CD4-positive, alpha-beta T cell treated with Interleukin-12 subunit alpha and Interleukin-12 subunit beta, for 1 hour (primary cell): ENCODE measurements at places on chromosomes 11 and 22.

GRCh38 chr11:115608976-115609375, 104.8 kb upstream of the CADM1 start:
- DNase-seq: no peak

DNA sequence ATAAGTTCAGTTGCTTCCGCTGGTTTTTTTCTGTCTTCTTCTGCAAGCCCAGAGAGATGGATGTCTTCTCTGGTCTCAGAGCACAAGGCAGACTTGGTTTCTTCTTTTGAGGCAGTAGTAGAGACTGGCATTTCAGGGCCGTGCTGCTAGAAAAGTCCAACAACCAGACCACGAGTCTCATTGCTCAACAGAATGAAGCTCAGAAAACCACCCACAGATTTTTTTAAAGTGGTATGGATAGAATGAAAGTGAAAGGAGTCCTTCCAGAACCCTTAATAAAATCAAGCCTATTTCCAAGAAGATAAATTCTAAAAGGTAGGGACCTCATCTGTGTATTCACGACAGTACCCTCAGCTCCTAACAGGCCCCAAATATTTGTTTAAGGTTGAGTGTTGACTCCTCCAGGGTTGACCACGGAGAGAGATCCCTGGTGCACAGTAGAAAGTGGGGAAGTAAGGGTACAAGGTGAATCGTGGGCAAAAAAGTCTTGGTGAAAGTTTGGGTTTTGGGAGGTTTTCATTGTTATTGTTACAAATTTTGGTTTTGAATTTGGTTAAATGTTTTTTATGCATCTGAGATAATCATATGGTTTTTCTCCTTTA, 43.6 kb upstream of the DDX6 start:
- peak; percentile 19 for DNase-seq

GRCh38 chr22:35311551-35311999, 11.9 kb downstream of the TOM1 start:
- no peak for DNase-seq

DNA sequence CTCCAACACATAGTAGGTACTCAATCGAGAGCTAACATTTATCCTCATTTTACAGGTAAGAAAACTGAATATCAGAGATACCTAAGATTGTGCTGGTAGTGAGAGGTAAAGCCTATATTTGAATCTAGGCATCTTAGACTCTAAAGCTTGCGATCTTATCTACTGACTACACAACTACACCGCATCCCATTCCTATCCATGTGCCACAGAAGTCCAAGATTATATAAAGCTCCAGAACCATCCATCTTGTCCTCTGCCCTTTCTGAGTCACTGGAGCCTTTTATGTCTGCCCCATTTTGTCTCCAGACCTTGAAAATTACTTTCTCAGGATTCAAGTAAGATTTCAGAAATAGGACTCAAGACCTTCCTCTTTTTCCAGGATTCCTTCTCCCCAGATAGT, 84.4 kb downstream of the OR5AK2 start:
- no peak for DNase-seq

DNA sequence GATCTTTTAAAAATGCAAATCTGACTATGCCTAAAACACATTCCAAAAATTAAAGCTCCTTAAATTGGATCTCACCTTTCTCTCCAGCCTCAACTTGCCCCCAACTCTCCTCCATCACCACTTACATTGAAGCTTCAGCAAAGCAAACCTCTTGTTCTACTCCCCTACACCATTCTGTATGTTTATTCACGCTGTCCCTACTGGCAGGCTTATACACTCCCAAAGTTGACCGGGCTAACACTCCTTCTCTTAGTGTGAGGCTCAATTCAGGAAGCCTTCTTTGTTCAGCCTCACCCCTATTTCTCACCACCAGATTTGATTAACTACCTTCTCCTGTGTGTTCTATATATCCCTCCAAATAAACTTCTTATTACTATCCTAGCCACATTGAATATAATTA, 1.8 kb upstream of the GDPD4 start:
- DNase-seq: no peak

GRCh38 chr22:17739196-17739975, 34.9 kb downstream of the BID start:
- DNase-seq: no peak

- no peak for DNase-seq
These were observed 321.7 kb downstream of the TMEM135 start for GRCh38 chr11:87359401-87359800.

GRCh38 chr11:107157146-107157808, 139.0 kb upstream of the GUCY1A2 start:
- no peak for DNase-seq

DNA sequence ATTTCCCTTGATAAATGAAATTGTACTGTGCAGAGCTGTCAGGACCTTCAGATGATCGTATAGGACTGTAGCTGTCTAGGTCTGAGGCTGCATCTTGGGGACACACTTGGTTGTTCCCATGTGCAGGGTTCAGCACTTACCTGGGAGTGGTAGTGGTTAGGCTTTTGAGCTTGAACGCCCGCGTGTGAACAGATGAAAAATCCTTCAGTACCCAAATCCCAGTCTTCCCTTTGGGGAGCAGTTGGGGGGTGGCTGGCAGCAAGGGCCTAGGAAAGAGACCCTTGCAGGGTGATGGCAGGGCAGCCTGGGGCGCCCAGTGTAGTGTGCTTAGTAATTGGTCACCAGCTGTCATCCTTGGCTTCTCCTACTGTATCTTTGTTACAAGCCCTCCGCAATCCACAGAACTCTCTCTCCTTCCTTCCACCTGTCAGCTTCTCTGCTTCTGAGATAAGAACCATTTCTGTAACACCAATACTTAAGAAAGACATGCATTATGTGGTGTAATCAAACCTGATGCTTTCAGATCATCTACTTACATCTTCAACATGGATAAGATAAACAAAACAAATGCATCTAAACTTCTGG, 64.6 kb downstream of the MORC2 start:
- DNase-seq: no peak

- peak; percentile 46 for DNase-seq
These were observed 10.6 kb upstream of the XBP1 start for GRCh38 chr22:28810821-28811491.

DNA sequence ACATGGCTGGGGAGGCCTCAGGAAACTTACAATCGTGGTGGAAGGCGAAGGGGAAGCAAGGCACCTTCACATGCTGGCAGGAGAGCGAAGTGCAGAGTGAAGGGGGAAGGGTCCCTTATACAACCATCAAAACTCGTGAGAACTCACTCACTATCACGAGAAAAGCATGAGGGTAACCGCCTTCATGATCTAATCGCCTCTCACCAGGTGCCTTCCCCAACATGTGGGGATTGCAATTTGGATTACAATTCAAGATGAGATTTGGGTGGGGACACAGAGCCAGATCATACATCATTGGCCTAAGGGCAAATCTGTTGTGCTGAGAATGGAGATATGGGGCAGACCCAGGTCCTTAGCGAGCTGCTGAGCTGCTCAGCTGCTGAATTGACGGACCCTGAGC, 13.1 kb downstream of the C1QTNF6 start:
- DNase-seq: no peak

GRCh38 chr11:106186630-106187029, 109.2 kb downstream of the AASDHPPT start:
- no peak for DNase-seq

GRCh38 chr22:41092847-41093411, 537 bp downstream of the EP300 start:
- DNase-seq: peak; percentile 30

- DNase-seq: no peak
These were observed 3.2 kb upstream of the PCF11 start for GRCh38 chr11:83153764-83154163.

- DNase-seq: no peak
These were observed 53.2 kb downstream of the SPON1 start for GRCh38 chr11:14015711-14016110.

- DNase-seq: no peak
These were observed 2.6 kb downstream of the PPP1R14B start for GRCh38 chr11:64244107-64244506.

DNA sequence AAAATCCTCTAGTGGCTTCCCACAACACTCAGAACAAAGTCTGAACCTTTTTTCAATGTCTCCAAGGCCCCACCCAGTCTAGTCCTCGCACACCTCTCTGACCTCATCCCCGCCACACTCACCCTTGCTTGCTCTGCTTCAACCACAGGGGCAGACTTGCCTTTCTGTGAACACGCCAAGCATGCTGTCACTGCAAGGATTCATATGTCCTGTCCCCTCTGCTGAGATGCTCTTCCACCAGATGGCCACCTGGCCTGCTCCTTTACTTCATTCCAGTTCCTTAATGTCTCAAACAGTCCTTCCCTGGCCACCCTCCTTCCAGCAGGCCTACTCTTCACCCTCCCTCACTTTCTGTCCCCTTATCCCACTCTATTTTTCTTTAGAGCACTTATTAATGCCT, 60.6 kb upstream of the ARHGAP20 start:
- DNase-seq: no peak

- no peak for DNase-seq
These were observed 17.5 kb downstream of the KCNJ5 start for GRCh38 chr11:128908391-128909246.

- DNase-seq: no peak
These were observed 79.4 kb upstream of the NAV2 start for GRCh38 chr11:19633276-19633675.
